CD4-positive, alpha-beta T cell treated with Interleukin-15 for 4 hours (primary cell): ENCODE measurements at places on chromosomes 3 and 15.
A peak's percentile ranks its signal among the peaks of the same experiment; 100 is the strongest.

DNA sequence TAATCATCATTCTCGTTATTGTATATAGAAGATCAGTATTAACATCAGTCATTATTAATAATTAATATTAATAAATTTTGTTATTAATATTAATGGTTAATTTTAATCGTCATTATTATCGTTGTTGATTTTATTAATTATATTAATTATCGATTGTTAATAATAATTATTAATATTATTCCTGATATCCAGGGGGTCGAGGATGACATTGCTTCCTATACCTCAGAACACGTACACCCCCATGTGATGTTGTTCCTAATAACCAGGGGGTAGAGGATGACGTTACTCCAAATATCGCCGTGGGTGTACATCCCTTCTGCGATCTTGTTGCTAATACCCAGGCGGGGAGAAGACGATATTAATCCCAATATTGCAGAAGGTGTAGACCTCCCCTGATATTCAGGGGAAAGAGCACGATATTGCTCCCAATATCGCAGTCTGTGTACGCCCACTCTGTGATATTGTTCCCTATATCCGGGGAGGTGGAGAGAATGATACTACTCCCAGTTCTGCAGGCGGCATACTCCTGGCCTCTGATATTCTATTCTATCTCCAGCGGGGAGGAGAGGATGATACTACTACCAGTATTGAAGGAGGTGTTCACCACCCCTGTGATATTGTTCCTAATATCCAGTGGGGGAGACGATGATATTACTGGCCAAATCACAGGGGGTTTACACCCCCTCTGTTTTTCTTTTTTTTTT lies 22.3 kb upstream of the BMF start:
- no peak for DNase-seq

- no peak for DNase-seq
Observed at GRCh38 chr3:42665050-42665878, 11.8 kb downstream of the ZBTB47 start.

DNA sequence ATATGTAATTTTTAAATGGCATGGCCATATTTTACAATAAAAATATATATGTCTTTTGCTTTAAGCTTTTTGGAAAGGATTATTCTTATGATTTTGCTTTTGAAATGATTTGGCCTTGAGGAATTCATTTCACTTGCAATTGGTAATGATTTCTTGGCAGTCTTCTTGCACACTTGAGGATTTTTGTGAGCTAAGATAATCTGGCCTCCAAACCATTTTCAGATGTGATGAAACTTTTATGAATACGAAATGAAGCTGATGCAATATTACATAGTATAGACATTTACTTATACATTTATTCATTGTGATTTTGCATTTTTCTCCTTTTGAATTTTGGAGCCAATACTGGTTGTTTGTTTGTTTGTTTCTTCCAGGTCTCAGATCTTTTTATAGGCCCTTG lies 6.4 kb upstream of the SH2D7 start:
- no peak for DNase-seq

DNA sequence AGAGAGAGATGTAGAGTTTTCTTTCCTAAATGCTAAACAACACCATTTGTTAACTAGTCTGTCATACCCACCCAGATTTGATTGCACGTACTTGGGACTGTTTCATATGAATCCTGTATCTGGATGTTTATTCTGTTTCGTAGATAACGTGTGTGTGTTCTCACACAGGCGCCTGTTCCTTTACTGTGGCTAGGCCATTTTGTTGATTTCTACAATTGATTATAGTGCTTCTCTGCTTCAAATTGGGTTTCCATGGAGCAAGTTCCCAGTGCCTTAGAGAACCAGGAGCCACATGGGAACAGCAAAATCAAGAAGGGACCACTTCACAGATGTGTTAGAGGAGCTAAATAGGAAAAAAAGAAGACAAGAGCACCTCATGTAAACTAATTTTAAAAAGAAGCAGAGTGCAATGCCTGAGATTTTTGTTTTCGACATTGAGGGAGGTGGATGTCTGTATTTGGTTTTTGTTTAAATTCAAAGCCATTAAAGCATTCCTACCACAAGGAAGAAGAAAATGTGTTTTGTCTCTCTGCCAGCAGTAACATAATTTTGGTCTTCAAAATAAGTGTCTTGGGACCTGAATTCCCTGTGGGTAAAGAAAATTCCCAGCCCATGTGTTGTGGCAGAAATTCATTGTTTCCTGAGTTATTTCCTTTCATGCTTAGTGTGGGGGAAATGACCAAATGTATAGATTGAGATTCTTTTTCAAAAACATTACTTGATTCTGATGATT lies 424.0 kb upstream of the C2CD4B start:
- no peak for DNase-seq

GRCh38 chr15:72725446-72725845 lies 39.4 kb downstream of the BBS4 start:
- DNase-seq, result no peak

GRCh38 chr3:146325170-146325569 lies 74.3 kb upstream of the PLSCR4 start:
- DNase-seq, result no peak

- no peak for DNase-seq
Observed at GRCh38 chr15:56042498-56042897, 49.1 kb upstream of the NEDD4 start.

- no peak for DNase-seq
Observed at GRCh38 chr3:25156626-25157025, 271.4 kb upstream of the RARB start.

GRCh38 chr3:140207541-140207940 lies 272.6 kb downstream of the CLSTN2 start:
- DNase-seq, result no peak

GRCh38 chr3:197308591-197308990 lies 10.2 kb upstream of the DLG1 start:
- DNase-seq, result no peak

DNA sequence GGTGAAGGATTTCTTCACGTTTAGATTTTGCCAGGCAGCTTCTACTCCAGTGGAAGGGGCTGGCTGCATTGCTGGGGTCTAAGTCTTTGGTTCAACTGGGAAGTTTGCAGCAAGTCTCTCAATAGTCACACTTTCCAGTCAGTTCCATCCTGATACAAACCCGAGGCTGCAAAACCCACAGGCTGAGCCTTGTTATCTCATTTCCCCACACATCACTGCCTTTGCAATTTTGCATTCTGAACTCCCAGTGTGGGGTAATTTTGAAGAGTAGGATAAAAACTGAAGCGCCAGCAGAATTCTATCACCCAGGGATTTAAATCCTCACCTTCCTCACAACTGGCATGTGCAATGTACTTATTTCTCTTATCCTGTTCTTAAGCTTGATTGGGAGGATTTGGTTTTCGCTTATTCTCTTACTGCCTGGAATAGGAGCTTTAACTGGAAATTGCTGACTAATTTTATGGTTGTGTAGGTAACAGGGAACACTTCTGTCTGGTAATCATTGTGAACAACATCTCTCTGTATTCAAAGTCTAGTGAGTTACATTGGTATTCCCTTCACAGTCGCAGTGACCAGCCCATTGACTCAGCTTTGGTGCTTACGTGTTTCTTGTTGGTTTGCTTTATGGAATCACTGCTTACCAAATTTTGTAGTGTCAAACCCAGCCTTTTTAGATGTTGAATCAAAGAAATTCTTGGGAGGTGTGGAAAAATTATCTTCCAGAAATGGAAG lies 142.0 kb upstream of the TOPAZ1 start:
- DNase-seq, result no peak

DNA sequence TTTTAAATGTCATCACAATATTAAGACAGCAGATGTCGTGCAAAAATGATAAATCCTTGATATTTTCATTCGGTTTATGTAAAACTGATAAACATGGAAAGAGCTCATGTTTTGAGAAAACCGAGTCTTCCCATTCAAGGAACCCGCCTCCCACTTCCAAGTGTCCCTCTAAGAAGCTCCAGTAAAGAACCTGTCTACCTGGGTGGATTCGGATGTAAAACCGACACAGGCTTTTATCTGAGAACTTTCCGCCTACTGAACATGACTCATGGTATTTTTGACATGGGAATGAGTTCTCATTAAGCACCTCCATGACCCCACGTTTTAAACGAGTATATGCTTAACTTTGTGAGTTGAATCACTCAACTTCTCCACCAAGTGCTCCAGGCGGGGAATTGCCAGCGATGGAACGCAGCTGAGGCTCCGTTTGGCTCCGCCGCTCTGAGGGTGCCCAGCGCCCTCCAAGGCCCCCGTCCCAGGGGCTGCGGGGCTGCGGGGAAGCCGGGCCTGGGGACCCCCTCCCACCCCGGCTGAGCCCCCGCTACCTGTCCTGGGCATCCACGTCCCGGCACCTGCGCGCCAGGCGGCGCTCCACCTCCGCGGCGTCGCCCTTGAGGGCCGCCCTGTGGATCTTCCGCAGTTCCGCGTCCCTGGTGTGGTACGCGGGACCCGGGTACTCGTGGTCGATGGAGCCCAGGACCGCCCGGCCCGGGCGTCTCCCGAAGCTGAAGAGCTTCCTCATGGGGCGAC lies 119.9 kb downstream of the LMLN start:
- peak; percentile 21 for DNase-seq

- no peak for DNase-seq
Observed at GRCh38 chr15:101137312-101137940, 114.4 kb downstream of the CHSY1 start.

DNA sequence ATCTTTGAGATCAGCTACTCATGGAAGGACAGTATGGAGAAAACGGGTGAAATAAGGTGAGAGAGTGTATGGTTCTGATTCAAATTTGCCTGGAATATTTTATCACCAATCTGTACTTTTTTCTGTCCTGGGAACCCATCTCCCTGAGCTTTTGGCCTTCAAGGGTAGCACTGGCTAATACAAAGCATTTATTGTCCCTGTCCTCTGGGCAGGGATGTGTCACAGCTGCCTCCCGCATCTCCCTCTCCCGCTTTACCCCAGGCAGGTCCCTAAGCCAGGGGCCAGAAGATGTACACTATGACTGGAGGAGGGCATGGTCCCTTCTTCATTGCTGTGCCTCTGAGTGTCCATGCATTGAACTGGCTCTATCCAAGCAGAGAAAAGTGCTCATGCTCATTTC lies 201.7 kb upstream of the CHRNA7 start:
- no peak for DNase-seq
